Eye (tissue), 1 donor: ENCODE measurements at places on chromosomes 7 and 10.

GRCh38 chr7:103396471-103396870 is 49.0 kb downstream of the PSMC2 start:
- DNase-seq: no peak

- no peak for DNase-seq
Observed at GRCh38 chr7:117066668-117067067, 113.4 kb downstream of the ST7 start.

DNA sequence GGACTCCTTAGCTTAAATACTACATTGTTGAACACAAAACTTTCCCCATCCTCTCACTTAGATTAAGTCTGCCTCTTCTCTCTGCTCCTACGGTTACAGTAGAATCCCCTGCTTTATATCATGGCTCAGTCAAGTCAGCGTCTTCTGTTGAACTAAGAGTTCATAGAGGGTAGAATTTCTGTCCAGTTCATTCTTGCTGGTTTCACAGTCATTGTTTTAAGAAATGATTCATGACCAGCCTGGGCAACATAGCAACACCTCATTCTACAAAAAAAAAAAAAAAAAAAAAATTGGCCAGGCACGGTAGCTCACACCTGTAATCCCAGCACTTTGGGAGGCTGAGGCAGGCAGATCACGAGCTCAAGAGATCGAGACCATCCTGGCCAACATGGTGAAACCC is 3.7 kb upstream of the ZFYVE27 start:
- DNase-seq: no peak

DNA sequence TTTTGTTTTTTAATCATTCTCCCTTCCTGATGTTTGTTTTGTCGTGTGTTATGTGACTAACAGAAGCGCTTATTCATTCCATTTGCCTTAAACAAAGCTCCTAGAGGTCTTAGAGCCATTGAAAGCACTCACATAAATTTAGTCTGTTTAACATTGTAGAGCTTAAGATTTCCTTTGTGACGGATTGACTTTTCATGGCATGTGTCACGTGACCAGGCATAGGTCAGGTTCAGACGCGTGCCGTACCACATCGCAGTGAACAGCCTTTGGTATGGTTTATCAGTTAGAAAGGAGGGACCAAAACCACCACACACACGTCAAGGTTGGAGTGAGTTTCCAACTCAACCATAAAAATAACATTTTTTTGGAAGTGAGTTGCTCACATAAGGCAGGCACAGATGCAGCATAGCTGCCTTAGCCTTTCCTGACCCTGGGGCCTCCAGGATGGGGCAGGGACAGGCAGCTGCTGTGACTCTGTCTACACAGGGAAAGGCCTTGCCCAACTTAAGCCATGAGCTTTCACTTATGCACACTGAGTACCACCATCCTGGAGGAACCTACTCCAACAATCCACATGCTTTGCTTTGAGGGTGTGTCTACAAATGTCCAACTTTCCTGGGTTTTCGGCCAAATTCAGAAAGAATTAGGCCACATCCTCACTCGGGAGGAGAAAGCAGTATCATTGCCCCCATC is 55.5 kb downstream of the WDFY4 start:
- no peak for DNase-seq

GRCh38 chr7:176381-176780 is 16.0 kb upstream of the FAM20C start:
- no peak for DNase-seq

GRCh38 chr10:103768345-103768744 is 87.0 kb downstream of the SH3PXD2A start:
- no peak for DNase-seq

- DNase-seq: no peak
Observed at GRCh38 chr10:100623521-100624230, 87.9 kb downstream of the HIF1AN start.

GRCh38 chr7:20220921-20221547 is 3.9 kb upstream of the MACC1 start:
- DNase-seq: no peak

DNA sequence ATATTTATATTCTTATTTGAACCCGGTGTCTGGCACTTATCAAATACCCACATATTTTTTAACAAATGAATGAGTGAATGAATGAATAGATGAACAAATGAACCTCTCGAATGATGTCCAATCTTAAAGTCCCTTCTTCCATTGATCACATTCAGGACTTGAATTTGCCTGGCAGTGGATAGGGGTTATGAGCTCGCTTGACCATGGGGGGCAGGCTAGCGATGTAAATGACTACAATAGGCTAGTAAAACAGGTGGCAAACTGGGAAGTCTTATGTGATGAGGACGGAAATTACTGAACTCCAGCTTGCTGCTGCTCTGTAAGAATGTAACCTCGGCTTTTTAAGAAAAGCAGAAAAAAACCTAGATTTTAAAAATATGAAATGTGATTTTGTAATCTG is 247.7 kb upstream of the DKK1 start:
- DNase-seq: no peak

DNA sequence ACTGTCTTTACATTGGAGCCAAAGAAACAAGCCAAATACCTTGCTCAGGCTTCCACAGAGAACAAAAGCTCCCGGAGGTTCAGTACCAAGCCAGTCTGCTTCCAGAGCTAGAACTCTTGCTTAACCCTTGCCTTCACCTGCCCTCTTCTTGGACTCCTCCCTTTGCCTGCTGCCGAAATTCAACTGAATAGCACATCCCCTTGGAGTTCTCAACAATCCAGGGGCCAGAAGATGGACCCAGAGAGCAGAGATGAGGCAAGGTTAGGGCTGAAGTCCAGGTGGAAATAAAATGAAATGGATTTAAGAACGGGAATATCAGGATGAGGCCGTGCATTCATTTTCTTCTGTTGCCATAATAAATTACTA is 876 bp upstream of the PIK3AP1 start:
- DNase-seq: peak; percentile 23

- DNase-seq: no peak
Observed at GRCh38 chr7:82204694-82205093, 238.9 kb downstream of the CACNA2D1 start.
